ENCODE measurements at places on chromosomes 6 and 20.

DNA sequence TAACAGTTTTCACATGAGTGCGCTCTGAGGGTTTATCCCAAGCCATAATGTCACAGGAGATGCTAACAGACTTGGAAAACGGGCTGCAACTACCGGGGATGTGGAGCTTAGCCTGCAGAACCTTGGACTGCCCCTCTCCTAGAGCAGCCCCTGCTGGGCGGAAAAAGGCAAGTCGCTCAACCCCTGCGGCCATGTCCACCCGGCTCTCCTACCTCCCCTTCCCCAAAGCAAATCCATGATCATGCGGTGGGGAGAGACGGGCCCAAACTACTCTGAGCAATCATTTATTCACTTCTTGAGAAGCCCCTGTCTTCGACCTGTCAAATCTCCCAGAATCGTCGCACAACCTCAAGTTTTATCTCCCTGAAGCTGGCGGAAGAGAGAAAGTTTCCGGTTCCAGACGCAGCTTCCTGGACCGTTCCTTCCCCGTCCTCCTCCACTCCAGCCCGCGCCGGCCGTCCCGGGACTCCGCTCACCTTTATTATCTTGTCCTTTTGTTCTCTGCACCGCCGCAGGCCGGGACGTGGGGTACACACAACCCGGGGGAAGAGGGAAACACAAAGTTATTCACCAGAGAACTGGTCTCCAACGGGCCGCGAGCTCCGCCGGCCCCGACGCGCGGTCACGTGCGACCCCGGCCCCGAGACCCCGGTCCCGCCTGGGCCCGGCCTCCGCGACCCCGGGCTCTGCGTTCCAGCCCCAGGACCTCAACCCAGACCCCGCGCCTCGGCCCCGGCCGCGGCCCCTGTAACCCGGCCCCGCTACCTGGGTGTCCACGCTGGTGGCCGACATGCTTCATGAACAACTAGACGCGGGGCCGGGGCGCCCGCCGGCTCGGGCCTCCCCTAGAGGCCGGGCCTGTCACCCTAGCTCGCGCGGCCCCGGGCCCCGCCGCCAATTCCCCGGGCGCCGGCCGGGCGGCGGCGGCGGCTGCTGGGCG, 560 bp downstream of the YTHDF1 start:
- peak; percentile 75 for DNase-seq

GRCh38 chr6:71124340-71124739, 164.3 kb upstream of the OGFRL1 start:
- no peak for DNase-seq

GRCh38 chr20:17749978-17750721, 50.4 kb downstream of the BANF2 start:
- DNase-seq: no peak

DNA sequence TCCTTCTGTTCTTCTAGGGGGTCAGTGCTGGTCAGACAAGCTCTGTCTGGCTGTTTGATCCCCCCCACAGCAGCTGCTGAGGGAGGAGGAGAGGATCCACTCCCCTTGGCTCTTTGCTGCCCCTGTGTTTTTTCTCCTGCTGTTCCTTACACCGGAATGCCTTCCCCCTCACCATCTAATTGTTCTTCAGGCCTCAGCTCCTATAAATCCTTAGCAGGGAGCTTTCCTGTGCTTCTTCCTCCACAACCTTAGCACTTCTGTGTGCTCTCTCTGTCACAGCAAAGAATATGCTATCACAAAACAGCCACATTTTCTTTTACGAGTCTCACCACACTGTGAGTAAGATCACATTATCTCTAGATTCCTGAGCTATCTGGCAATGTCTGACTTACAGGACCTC, 196.6 kb downstream of the OTOR start:
- DNase-seq: no peak

DNA sequence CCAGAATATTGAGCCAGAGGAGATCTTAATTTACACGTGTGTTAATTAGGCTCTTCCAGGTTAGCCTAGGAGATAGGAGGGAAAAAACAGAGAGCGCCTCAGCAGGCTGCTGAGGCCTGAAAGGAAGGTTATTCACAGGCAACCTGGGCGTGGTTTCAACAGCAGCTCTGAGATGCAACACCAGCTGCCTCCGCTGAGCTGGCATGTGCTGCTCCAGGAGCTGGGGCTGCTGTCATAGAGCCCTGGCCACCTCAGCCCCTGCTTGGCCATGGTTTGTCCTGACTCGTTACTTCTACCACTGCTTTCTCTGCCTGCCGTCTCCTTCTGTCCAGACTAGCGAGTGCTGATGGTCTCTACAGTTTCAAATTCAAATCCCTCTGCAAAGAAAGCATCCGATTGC, 32.4 kb upstream of the RPP40 start:
- DNase-seq: no peak

GRCh38 chr20:47178277-47178676, 178.2 kb downstream of the ZMYND8 start:
- no peak for DNase-seq

- no peak for DNase-seq
These were observed 672.4 kb upstream of the MARCKS start for GRCh38 chr6:113184736-113185135.

DNA sequence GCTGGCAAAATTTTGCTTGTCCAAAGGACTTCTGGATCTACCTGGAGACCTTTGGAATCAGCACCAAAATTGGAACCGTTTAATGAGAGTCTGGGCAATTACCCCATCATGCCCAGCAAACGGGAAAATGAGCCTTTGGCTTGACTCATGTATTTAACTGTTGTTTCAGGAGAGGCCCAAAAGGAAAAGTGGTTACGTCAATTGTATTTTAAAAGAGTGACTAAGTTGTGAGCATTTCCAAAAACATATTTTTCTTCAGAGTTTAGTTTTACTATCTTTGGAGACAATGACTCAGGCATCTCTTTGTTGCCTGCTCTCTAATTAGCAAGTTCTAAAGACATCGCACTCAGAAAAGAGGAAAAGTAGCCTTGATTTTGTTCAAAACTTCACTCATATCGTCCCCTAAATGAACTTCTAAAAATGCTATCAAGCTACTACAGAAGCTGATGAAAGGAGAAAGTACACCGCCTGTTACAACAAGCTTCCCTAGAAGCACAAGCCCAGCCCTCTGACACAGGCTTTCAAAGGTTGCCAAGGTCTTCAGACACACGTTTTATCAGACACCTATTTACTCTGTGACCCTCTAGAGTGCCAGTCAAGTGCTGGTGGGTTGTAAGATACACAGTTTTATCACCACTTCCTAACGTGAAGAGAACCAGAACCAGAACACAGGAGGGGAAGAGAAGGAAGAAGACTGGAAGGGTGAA, 146.2 kb downstream of the TBX18 start:
- no peak for DNase-seq

GRCh38 chr20:37111926-37112455, 16.2 kb upstream of the RBL1 start:
- no peak for DNase-seq

DNA sequence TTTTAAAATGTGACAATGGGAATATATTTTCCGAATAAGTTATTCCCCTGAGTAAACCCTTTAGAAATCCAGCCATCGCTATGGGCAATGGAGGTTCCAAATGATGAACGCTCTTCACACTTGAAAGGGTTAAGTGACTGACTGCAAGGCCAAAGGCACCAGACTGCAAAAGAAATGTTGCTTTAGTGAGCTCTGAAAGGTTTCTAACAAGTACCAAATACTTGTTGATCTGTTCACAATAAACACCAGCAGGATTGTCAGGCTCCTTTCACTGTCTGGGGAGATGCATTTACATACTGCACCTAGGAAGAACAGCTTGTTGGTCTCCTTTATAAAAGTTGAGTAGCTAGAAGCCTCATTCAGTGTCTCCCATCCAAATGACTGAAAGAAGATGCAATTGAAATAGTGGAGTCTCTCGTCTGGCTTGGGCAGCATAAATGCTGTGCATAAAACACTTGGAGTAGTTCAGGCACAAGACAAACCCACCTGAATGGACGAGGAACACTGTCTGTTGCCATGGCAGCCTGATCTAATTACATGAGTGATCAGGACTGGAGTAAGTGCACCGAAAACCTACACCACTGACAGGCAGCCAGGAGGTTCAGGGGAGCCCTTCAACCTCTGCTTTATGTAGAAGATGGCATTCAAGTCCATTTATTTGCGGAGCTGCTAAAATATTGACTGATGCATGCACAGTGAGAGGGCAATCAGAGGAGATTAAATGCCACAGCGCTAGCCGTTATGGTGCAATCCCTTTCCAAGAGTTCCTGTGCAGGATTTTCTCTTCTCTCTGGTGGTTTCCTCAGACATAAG, 2.9 kb downstream of the ATXN1 start:
- no peak for DNase-seq

DNA sequence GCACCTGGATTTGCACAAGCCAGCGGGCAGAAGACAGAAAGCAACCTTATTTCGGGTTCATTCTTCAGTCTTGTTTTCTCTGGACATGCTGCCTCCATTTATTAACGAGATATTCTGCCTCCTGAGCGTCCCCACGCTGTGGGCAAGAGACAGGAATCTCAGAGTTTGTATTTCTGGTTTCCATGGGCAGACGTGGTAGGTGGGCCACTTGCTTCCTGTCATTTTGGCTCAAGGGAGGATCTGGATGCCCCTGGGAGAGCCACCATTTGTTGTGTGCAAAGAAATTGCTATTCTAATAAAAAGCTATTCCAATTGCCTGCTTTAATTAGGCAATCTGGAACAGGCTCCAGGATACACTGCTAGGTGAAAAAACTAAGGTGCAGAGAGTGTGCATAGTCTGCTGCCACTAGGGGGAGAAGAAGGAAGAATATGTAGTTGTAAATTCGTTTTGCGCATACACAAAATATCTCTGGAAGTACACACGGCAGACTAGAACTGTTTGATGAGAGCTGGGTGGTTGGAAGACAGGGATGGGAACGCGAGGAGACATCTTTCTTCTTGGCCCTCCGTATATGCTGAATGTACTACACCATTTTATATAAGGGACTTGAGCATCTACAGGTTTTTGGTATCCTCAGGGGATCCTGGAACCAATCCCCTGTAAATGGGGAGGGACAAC, 30.1 kb upstream of the SLC16A10 start:
- DNase-seq: peak; percentile 29

DNA sequence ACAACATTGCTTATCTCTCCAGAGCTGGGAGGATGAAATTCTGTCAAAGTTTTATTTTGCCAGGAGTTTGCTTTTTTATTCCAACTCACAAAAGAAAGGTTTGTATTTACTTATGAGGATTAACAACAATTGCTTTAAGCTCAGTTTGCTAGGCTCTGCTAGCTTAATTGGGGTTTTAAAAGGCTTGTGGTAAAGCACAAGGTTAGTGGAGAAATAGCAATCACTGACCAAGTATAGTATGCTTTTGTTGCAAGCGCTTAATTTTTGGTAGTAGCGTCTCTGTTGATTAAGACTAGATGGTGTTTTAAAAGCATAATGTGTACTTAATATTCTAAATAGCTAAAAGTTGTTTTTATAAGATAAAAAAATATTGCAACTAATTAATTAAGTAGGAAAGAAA, 45.7 kb downstream of the TINAG start:
- DNase-seq: no peak

DNA sequence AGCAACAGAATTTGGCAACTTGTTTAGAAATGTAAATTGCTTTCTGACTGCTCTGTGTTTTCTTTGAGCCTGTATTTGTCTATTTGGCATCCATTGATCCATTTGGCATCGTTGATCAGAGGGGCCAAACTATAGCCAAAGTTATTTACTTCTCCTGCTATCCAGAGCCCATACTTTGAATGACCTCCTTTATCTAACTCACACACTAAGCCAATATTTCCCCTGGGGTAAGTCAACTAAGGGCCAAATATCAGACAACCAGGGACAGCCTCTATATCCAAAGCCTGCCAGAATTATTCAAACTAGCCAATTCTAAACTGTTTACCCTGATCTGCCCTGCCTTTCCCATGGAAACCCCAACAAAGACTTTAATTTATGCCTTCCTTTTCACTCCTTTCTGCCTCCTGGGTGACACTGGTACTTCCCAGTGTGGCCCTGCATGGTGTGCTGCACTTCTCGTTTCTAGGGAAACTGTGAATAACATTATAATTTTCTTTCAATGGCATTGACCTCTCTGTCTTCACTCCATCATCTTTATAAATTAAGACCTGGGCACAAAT, 19.8 kb upstream of the ZNF184 start:
- no peak for DNase-seq

- no peak for DNase-seq
These were observed 25.4 kb upstream of the TCP11 start for GRCh38 chr6:35166520-35166919.

DNA sequence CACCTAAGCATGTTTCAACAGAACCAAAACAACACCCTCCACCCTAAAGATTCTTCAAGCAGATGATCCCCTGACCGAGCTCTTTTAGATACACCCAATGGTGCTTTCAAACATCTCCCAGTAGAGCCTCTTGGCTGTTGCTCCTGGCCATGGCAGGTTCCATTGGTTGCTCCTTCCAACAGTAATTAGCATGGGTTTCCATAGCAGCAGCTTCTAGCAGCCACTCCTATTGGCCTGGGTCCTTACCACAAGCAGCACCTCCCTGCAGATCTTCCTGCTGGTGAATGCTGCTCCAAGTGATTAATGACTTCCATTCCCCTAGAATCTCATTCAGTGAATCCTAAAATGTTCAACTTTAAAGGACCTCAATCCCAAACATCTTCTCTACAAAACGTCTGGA, 13.9 kb downstream of the CCN2 start:
- DNase-seq: no peak

All from Calu3 (cell line).